Left ventricle myocardium inferior (tissue), 1 donor: ENCODE measurements at places on chromosomes 7 and 10.

GRCh38 chr10:123560301-123561140, 105.6 kb upstream of the GPR26 start:
- no peak for DNase-seq

- no peak for DNase-seq
Observed at GRCh38 chr10:72744566-72744965, 52.6 kb downstream of the MCU start.

- no peak for DNase-seq
Observed at GRCh38 chr7:76327610-76328009, 25.1 kb downstream of the HSPB1 start.

DNA sequence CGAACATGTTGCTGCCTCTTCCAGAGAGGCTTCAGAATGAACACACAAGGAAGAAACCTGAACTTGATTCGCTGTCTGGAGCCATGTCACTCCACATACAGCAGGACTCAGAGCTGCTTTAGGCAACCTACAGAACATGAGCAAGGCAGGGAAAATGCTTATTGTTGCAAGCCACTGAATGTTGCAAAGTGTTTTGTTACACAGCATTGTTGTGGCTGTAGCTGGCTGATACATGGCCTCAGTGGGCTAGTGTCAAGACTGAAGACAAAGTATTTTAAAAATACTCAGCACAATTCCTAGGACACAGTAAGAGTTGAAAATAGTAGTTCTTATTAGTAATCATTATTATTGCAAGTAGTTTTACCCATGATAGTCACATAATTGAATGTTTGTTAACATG, 3.1 kb upstream of the CHST15 start:
- DNase-seq, result no peak

DNA sequence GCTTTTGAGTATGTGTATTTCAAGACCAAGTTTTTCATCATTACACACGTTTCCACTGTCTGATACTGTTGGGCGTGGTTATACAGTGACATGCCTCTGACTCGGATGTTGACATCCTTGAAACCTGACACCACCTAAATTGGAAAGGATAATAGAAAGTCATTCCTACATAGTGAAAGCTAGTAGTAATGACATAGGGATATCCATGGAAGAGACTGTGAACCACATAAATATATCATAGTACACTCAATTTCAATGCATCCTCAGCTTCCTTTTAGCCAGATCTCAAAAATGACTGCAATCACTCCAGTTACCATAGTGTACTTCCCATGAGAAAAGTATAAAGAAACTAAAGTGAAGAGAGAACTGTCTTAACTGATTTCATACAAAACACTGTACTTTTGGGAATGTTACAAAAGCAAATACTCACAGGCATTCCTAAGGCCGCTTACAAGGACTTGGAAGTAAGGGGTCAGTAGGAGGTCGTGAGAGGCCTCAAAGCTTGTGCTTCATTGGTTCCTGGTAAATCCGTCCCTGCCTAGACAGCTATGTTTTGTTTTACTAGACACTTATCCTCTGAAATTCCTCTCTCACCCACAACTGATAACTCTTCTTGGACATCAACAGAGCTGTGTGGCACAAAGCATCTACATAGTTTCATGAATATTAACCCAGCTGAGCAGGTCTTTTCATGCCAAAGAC, 71.8 kb upstream of the VWDE start:
- no peak for DNase-seq

DNA sequence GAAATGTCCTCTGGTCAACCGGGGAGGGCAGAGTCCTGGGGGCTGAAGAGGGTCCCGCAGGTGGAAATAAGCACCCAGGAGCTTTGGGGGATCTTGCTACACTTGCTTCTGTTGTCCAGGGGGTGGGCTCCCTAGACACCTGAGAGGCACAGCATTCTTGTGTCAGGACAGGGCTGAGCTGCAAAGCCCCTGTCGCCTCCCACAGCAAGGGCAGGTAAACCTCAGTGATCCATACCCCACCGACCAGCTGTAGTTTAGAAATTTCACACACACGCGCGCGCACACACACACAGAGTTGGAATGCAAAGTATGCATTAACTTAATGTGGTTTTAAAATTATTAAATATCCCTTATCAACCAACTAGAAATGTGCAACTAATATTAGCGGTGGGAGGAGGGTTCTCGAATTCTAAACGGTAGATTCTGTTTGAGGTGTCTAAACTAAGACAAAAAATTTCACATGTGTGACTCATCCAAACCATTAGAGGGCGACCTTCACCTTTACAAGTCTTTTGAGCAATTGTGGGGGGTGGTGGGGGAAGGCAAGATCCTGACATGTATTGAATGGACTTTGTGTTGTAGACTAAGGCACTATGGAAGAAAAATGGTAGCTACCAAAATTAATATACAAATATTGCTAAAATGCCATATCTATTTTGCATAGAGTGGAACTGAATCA, 34.3 kb upstream of the PTF1A start:
- no peak for DNase-seq

DNA sequence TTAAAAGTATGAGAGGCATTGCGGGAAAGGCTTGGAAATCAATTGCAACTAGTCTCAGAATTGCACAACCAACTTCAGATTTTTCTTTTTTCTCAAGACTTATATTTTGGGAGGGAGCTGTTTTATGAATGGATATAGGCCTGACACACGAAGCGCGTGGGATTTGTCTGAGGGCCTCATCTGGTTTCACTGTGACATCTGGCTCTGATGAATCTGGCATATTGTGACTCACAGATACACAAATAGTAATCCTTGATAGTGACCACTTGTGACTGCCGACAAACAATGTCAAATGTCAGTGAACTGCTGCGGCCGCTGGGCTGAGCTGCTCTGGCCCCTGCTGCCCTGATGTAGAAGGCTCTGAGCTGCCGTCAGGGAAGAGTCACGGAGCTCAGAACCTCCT, 655.1 kb downstream of the INHBA start:
- DNase-seq, result peak; percentile 47

GRCh38 chr7:46071601-46072000, 150.5 kb upstream of the IGFBP3 start:
- no peak for DNase-seq

GRCh38 chr10:26488344-26488743, 50.2 kb downstream of the APBB1IP start:
- no peak for DNase-seq

DNA sequence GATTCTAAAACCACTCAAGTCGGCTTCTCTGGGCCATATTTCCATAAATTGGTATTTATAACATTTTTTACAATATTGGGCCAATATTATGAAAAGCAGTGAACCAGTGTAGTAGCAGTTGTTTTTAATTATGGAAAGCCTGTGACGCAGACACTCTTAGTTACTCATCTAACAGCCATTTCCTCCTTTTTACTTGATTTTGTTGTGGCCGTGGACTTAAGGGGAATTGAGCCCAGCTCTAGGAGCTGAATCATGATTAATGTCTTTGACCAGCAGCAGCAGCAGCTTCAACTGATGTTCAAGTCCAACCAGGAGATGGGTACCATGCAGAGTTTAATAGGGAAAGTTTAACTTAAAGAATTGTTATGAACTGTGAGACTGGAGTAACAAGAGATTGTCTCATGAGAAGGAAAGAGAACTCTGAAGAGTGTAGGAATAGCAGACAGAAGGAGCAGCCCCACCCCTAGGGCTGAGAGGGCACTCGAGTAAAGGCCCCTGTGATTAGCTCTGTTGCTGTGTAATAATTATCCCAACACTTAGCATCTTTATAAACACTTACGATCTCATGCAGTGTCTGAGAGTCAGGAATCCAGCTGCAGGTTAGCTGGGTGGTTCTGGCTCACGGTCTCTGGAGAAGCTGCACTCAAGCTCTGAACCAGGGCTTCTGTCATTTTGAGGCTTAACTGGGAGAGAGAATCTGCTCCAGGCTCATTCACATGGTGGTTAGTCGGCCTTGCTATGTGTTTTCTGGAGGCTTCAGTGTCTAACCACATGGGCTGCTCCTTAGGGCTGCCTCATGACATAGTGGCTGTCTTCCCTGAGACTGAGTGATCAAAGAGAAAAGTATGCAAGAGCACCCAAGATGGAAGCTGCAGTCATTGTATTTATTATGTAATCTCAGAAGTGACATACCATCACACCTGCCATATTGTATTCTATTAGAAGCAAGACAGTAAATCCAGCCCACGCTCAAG, 4.6 kb downstream of the LANCL2 start:
- no peak for DNase-seq

DNA sequence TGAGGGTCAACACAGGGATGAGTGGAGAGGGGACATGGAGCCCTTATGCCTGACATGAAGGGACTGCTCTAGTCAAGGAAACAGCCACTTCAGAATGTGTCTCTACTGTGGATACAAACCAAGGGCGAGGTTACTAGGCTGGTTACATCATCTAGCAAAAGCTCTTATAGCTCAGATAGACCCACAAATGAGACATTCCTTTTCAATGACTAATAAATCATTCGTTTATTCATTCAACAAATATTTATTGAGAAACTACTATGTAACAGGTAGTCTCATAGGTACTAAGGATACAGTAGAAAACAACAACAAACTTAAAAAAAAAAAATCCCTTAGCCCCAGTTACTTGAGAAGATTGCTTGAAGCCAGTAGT, 219.5 kb downstream of the KIAA1217 start:
- DNase-seq, result no peak

DNA sequence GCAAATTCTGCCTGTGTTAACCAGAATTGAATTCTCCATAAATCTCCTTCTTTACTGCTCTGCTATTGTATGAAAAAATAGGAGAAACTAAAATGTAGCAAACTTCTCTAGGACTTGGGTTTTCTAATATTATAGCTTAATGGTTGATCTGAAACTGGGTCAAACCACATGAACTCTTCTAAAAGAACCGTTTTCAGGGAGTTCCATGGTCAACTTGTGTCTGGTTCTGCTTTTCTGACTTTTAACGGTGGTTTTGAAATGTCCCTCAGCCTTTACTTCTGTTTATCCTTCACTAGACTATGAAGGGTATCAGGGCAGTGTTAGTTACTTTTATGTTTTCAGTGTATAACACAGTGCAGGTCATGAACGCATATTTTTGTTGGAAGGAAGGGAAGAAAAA, 242.2 kb downstream of the TSPAN12 start:
- no peak for DNase-seq

DNA sequence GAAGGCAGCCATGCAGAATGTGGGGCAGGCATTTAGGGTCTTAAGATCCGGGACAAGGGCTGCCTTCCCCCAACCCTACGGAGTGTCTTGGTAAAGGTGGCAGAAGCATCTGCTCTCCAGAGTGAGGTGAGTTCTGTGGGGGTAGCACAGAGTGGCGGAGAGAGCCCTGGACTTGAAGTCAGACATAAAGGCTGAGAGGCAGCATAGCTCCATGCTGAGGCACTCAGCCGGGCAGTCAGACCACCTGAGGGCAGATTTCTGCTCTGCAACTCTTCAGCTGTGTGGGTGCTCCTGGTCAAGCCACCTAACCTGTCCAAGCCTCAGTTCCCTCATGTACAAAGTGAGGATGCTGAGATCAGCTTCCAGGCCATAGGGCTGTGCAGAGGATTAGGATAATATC, 81.0 kb downstream of the CRTAC1 start:
- no peak for DNase-seq

DNA sequence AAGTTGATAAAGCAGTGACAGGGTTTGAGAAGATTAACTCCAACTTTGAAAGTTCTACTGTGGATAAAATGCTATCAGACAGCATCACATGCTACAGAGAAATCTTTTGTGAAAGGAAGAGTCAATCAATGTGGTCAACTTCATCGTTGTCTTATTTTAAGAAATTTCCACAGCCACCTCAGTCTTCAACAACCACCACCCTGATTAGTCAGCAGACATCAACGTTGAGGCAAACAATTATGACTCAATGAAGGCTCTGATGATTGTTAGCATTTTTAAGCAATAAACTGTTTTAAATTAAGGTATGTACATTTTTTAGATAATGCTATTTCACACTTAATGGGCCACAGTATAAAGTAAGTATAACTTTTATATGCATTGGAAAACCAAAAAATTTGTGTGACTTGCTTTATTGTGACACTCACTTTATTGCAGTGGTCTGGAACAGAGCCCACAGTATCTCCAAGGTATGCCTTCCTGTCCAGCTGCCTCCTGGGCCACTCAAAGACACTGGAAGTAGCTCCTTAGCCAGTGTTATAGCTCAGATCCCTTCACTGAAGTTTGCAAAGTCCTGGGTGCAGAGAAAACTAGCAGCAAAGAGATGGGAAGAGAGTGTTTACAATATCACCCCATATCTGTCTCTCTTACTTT, 293.1 kb downstream of the ARHGAP12 start:
- DNase-seq, result no peak

- no peak for DNase-seq
Observed at GRCh38 chr10:124385627-124386185, 33.0 kb downstream of the OAT start.

DNA sequence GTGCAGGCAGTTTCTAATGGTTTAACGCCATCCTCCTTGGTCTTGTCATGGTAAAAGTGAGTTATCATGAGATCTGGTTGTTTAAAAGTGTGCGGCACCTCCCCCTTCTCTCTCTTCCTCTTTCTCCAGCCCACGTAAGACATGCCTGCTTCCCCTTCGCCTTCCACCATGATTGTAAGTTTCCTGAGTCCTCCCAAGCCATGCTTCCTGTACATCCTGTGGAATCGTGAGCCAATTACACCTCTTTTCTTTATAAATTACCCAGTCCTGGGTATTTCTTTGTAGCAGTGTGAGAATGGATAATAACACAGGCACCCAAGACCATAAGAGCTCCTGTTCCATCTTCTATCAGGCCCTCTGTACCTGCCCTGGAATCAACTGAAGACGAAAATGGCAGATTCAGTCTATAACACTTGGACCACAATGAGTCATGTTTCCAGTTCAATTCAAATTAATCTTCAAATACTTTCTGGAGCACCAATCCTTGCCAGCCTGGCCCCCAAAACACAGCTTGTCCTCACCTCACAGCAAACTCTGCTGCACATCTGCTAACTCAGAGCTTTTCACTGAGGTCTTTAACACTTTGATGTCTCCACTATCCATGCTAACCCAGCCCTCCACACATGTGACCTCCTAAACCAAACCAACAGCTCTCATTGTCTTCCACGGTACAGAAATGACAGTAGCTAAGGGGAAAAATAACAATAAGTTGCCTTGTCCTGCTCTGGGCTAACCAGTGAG, 73.2 kb downstream of the SFMBT2 start:
- DNase-seq, result no peak

GRCh38 chr10:81674941-81675340, 200.1 kb upstream of the NRG3 start:
- no peak for DNase-seq

DNA sequence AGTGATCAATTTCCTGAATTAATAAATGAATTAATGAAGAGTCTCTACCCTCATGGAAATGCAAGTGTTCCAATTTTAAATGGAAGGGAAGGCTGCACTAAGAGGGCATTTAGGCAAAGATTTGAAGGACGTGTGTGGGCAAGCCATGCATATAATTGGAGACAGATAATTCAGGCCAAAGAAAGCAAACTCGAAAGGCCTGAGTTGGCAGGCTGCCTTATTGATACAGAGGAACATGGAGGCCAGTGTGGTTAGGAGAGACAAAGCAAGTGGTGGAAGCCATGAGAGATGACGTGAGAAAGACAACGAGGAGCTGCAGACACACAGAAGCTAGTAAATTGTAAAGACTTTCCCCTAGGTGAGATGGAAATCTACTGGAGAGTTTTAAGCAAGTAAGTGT, 15.4 kb upstream of the PCLO start:
- DNase-seq, result no peak
